ENCODE measurements at places on chromosomes 7 and 10. TPM values are rescaled to one million over a fixed set of nuclear protein-coding genes. Genes with fewer than 3 reads are reported as not detected.

GRCh38 chr10:1732564-1732996 is 4.7 kb downstream of the ADARB2 start:
- no peak for DNase-seq

- no peak for DNase-seq
Observed at GRCh38 chr10:42482411-42482810, 156.0 kb downstream of the ZNF33B start.

GRCh38 chr10:23469596-23470237 is 30.8 kb downstream of the OTUD1 start:
- DNase-seq: no peak

ACSL5 gene
- total RNA-seq: 54.3 TPM

SH2B2 gene
- total RNA-seq: 3.6 TPM

PRR15 gene
- not detected for total RNA-seq

GIMAP2 gene
- total RNA-seq: 41.2 TPM

Data from activated naive CD8-positive, alpha-beta T cell treated with anti-CD3 and anti-CD28 coated beads for 36 hours (primary cell).